Natural killer cell treated with Interleukin-12 subunit alpha and Interleukin-12 subunit beta and Interleukin-15 and Interleukin-18, amount 100 ng/mL, for 72 hours (primary cell): ENCODE measurements at places on chromosomes 5 and 9.
A peak's percentile ranks its signal among the peaks of the same experiment; 100 is the strongest.

DNA sequence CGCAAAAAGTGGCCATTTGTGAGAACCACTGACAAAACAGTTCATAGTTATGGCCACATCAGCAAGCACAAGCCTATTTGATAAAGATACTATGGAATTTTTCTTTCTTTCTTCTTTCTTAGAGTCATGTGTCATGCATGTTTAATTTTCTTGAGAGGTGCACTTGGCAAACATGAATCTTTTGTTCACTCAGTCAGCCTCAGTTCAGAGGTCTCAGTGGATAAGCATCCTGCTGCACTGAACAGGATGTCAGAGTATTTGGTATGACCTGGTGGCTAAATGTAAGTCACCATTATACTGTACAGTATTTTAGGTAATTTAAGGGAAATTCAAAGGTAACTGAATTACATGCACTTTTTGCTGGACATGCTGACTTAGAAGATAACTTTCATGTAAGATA is 5.4 kb downstream of the NNT start:
- H3K27ac ChIP-seq = peak overlapping the region; percentile 54
- H3K27me3 ChIP-seq = no peaks in the 10 kb centered on the region
- peaks cover 37% of the 10 kb centered on the region for H3K4me1 ChIP-seq
- no peak overlapping the region for H3K4me3 ChIP-seq

DNA sequence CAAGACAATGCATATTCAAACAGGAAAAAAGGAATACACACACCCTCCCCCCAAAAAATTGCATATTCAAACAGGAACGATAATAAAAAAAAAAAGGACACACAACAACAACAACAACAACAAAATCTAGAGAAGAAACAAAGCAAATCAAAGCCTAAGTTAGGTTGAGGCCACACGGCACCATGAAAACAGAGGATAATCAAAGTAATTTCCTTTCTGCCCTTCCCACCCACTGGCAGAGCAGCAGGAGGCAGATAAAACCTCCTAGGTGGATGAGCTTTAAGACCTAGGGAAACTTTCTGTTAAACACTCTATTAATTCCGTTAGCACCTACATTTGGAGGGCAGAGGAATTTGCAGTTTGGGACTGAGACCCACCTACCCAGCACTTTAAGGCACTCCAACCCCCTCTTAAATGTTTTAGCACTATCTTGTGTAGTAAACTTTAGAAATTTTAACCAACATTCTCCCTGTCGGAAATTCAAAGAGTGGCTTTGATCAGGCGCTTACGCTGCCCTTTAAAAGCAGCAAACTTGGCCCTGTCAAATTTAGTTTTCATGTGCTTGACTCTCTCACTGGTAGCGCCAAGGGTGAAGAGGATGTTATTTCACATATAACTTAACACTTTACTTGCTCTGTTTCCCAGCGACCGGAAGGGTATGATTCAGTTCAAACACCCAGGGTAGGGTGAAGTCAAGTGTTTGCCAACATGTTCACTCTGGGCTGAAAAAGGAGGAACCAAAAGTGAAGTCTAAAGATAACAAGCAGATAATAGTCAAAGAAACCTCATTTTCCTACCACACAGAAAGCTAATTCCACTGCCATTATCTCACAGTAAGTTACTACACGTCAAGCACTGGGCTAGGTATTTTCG is 9.2 kb downstream of the ENC1 start:
- DNase-seq = peak; percentile 71
- no peaks in the 10 kb centered on the region for H3K36me3 ChIP-seq

- no peak overlapping the region for H3K27ac ChIP-seq
- peaks cover 35% of the 10 kb centered on the region for H3K27me3 ChIP-seq
- peaks cover 28% of the 10 kb centered on the region for H3K4me1 ChIP-seq
- peaks cover 10% of the 10 kb centered on the region for H3K36me3 ChIP-seq
Measured at GRCh38 chr9:93240891-93241334, 57.0 kb downstream of the WNK2 start.

DNA sequence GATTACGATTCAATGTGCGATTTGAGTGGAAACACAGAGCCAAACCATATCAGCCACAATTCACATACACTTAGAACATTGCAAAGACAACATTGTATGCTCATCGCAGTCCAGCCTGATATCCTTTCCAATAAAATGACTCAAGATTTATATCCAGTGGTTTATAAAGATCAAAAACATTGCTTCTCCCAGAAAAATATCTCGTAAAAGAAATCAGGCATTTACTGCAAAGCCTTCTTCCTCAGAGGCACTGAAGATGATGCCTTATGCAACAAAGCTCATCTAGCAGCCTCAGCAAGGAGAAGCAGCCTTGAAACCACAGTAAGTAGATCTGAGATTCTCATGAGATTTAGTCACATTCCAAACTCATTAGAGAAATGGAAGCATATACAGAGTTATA is 523.8 kb downstream of the ELAVL2 start:
- H3K4me3 ChIP-seq = no peak overlapping the region
- no peak for DNase-seq

DNA sequence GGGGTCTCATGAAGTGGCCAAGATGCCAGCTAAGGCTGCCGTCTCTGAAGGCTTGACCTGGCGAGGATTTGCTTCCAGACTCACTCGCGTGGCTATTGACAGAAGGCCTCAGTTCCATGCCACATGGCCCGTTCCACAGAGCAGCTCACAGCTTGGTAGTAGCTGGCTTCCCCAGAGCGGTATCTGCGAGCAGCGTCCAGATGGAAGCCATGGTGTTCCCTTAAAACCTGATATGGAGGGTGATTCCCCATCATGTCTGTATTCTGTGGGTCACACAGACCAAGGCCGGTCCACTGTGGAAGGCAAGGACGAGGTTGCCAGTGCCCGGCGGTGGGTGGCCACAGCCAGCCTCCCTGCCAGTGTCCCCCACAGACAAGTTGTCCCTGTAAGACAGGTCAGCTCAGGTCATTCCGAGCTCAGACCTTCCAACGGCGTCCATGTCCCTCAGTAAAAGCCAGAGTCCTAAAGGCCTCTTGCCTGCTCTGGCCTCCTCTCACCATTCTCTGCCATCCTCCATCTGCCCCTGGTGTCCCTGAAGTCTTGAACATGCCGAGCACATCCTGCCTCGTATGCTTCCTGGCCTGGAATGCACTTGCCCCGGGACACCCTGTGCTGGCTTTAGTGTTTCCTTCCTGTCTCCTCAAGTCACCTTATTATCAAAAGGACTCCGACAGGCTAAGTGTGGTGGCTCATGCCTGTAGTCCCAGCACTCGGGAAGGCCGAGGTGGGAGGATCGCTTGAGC is 61.3 kb upstream of the LRRTM2 start:
- H3K4me3 ChIP-seq = no peak overlapping the region
- peaks cover 11% of the 10 kb centered on the region for H3K4me1 ChIP-seq
- no peak overlapping the region for H3K27ac ChIP-seq
- H3K36me3 ChIP-seq = peaks cover 5% of the 10 kb centered on the region
- no peaks in the 10 kb centered on the region for H3K27me3 ChIP-seq
- DNase-seq = no peak

DNA sequence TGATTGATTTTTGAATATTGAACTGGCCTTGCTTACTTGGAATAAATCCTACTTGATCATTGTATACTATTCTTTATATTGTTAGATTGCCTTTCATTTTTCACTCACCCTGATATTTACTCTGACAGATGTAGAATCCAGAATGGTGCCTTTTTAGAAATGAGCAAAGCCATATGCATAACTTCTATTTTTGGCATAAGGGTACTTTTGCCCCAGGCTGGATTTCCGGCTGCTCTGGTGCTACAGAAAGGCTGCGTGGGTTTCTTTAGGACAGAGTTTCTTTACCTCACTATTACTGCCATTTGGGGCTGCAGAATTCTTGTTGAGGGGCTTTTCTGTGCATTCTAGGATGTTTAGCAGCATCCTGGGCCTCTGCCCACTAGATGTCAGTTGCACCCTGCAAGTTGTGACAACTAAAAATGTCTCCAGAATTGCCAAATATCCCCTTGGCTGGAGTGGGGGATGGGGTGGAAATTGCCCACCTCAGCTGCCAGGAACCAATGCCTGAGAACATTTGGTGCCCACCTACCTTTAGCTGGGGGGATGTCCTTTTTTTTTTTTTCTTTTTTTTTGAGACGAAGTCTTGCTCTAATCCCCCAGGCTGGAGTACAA is 50.1 kb downstream of the SLC36A1 start:
- H3K4me1 ChIP-seq = no peaks in the 10 kb centered on the region
- H3K27me3 ChIP-seq = no peaks in the 10 kb centered on the region
- DNase-seq = no peak
- no peaks in the 10 kb centered on the region for H3K36me3 ChIP-seq

GRCh38 chr5:38697013-38697412 is 140.6 kb upstream of the LIFR start:
- H3K27ac ChIP-seq = no peak overlapping the region
- H3K36me3 ChIP-seq = no peaks in the 10 kb centered on the region
- no peak overlapping the region for H3K4me3 ChIP-seq

DNA sequence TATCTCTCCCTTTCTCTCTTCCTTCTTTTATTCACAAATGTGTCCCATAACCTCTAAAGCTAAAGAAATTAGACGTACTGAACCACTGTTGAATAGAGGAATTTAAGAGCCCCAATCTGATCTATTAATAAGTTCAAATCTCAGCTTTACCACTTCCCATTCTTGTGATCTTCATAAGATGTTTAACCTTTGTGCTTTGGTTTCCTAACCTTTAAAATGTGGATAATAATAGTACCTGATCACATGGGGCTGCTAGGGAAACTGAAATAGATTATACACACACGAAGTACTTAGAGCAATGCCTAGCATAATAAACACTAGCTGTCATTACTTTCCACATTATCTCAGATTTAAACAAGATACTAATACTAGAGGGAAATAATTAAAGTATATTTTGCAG is 324.3 kb upstream of the SEMA6A start:
- H3K27ac ChIP-seq = no peak overlapping the region
- H3K4me1 ChIP-seq = no peaks in the 10 kb centered on the region
- no peaks in the 10 kb centered on the region for H3K36me3 ChIP-seq
- H3K27me3 ChIP-seq = no peaks in the 10 kb centered on the region
- no peak for DNase-seq

DNA sequence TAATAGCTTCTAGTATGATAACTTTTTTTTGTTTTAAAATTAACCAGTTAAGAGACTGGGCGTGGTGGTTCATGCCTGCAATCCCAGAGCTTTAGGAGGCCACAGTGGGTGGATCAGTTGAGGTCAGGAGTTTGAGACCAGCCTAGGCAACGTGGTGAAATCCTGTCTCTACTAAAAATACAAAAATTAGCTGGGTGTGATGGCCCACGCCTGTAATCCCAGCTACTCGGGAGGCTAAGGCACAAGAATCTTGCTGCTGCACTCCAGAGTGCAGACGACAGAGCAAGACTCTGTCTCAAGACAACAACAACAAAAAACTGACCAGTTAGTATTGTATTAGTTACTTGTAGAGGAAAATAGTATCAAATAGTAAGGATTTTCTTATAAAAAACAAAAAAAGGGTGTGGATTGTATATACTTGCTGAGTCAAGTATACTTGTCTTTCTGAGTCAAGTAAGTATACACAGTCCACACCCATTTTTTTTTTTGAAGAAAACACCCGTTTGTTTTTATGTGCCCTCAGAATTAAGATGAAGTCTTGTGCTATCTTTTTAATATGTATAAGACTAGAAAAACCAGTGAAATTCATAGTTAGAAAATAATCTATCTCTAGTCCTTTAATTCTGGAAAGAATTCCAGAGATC is 25.3 kb downstream of the UBAP1 start:
- peaks cover 16% of the 10 kb centered on the region for H3K4me1 ChIP-seq
- no peak overlapping the region for H3K4me3 ChIP-seq
- H3K36me3 ChIP-seq = no peaks in the 10 kb centered on the region
- no peak overlapping the region for H3K27ac ChIP-seq
- no peak for DNase-seq

DNA sequence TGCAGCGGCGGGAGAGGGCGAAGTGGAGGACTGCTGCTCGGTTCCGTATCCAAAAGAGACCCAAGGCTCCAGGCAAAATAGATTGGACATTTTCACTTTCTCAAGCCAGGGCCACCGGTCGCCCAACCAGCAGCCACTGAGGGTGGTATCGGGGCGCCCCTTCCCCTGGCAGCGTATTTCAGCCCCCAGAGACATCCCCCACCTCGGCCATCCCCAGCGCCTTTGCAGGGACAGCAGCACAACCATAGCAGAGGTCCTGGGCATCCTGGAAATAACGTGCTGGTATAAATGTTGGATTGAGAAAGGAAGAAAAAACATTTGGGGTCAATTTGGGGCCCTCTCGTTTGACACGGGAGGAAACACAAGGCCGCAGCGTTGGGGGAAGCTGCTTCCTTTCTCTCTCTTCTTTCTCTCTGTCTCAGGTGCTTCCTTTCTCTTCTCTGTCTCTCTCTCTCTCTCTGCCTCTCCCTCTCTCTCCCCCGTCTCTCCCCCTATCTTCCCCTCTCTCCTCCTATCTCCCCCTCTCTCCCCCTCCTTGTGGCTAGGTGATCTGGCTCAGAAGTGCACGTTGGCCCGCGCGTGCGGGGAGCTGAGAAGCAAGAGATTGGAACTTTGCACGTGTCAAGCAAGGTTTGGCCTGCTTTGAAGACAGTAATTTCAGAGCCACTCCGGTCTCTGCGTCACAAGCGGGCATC is 624 bp upstream of the RETREG1 start:
- no peak overlapping the region for H3K27ac ChIP-seq
- H3K36me3 ChIP-seq = no peaks in the 10 kb centered on the region
- H3K27me3 ChIP-seq = peaks cover 15% of the 10 kb centered on the region
- H3K4me3 ChIP-seq = no peak overlapping the region

GRCh38 chr9:2502760-2503159 is 118.8 kb upstream of the VLDLR start:
- H3K4me3 ChIP-seq = no peak overlapping the region
- no peak for DNase-seq
- no peaks in the 10 kb centered on the region for H3K36me3 ChIP-seq
- no peaks in the 10 kb centered on the region for H3K4me1 ChIP-seq

- no peaks in the 10 kb centered on the region for H3K36me3 ChIP-seq
- no peaks in the 10 kb centered on the region for H3K27me3 ChIP-seq
- H3K4me1 ChIP-seq = peaks cover 9% of the 10 kb centered on the region
- no peak overlapping the region for H3K4me3 ChIP-seq
Measured at GRCh38 chr9:113998114-113998513, 80.0 kb downstream of the AMBP start.

DNA sequence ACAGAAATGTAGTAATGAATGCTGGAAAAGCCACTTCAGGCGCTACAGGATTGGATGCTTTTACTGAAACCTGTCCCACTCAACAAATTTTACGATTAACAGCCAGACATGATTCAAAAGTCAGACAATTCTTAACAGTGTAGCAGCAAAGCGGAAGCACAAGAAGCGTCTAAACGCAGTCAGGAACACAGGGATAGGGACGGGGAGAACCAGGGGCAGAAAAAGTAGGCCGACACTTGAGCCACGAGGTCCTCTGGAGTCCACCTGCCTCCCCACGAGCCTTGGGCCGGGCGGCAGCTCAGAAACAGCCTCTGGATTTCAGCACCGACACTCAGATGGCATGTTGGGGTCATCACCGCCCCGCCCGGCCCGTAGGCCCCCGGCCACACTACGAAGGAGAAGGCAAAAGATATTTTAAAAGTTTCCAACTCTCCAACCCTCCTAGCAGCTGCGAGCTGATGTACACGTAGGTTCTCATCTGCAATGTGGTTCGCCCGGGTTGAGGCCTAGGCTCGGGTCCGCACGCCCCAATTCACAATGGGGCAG is 615 bp downstream of the RACK1 start:
- no peaks in the 10 kb centered on the region for H3K27me3 ChIP-seq
- peaks cover 57% of the 10 kb centered on the region for H3K4me1 ChIP-seq
- H3K36me3 ChIP-seq = peaks cover 34% of the 10 kb centered on the region

GRCh38 chr5:171579976-171580411 is 160.5 kb downstream of the FGF18 start:
- DNase-seq = no peak
- no peak overlapping the region for H3K27ac ChIP-seq
- no peak overlapping the region for H3K4me3 ChIP-seq

- H3K4me1 ChIP-seq = no peaks in the 10 kb centered on the region
- H3K27ac ChIP-seq = no peak overlapping the region
- H3K27me3 ChIP-seq = no peaks in the 10 kb centered on the region
- no peak for DNase-seq
- H3K4me3 ChIP-seq = no peak overlapping the region
- H3K36me3 ChIP-seq = no peaks in the 10 kb centered on the region
Measured at GRCh38 chr5:134418958-134419357, 7.3 kb upstream of the CDKN2AIPNL start.
